Sigmoid colon (tissue), 7 donors: ENCODE measurements at places on chromosomes 12 and 14. TPM values are rescaled to one million over a fixed set of nuclear protein-coding genes. Genes with fewer than 3 reads are reported as not detected.

The GDF3 gene
- total RNA-seq: not detected

GRCh38 chr12:131643631-131644452 is 67.0 kb upstream of the SFSWAP start:
- DNase-seq: no peak

The ACOT6 gene
- not detected for total RNA-seq

- DNase-seq: no peak
Observed at GRCh38 chr14:59547310-59547709, 29.3 kb downstream of the CCDC175 start.

DNA sequence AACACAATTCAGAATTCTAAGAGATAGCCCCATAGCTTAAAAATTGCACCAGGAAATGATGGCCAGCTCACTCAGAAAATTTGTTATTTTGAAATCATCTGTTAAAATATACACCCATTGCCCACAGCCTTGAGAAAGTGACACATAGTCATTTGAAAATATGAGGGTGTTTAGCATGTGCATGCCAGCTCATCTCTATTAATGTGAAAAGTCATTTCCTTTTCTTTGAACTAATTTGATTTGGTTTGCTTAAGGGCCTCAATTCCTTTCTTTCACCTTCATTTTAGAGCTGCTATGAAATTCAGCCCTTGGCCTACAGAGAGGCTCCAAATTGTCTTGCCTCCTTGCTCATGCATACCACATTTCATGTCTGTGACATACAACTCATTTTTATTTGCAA is 241.4 kb downstream of the PHLDA1 start:
- DNase-seq: no peak

The LRRK2 gene
- total RNA-seq: 24.4 TPM

- peak; percentile 98 for DNase-seq
Observed at GRCh38 chr14:75277008-75277814, 1.4 kb upstream of the FOS start.

The ALKBH1 gene
- total RNA-seq: 10.2 TPM

DNA sequence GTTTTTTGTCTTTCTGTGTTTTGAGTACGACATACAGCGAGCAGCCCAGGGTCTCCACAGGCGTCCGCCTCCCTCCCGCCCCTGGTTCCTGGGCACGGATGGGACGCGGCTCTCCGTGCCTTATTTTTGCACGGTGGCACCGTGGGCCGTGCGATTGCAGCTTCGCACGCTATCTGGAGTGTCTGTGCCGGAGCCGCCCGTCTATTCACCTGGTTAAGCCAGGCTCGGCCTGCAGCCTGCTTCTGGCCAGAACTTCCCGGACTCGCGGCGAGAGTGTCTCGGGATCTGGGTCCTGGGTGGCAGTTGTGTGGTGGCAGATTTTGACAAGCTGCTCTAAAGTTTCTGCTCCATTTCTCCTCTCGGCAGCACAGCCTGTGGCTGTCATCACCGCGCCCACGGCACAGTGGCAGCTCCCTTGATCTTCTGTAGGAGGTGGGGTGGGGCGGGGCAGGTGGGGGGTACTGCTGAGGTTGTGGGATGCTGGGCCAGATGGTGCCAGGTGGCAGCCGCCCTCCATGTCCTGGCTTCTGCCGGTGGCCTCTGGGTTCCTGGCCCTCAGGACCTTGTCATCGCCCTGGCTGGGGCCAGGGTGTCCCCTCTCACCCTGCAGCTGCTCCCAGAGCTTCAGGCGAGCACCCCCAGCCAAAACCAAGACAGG is 2.9 kb downstream of the MMP17 start:
- DNase-seq: peak; percentile 66

The ADSS1 gene
- 2.0 TPM for total RNA-seq

DNA sequence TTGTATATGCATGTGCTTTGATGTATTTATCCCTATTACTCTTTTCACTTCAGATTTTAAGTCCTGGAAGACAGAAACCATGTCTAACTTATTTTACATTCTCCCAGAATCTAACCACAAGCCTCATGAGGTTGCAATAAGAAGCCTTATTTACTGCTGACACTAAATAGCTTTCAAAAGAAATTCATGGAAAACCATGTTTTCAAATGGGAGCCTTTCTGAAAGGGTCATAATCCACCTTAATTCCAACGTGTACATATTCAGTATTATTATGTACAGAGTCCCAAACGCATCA is 34.4 kb downstream of the CORO1C start:
- no peak for DNase-seq

The OAS2 gene
- total RNA-seq: 2.8 TPM

GRCh38 chr12:58725400-58726105 is 194.8 kb downstream of the LRIG3 start:
- DNase-seq: no peak

The METTL17 gene
- total RNA-seq: 83.1 TPM

- no peak for DNase-seq
Observed at GRCh38 chr14:37678916-37679315, 83.5 kb downstream of the TTC6 start.

The CLECL1 gene
- not detected for total RNA-seq

GRCh38 chr14:100339766-100340422 is 16.8 kb downstream of the SLC25A47 start:
- DNase-seq: no peak

GRCh38 chr12:88391556-88391955 is 188.7 kb downstream of the KITLG start:
- no peak for DNase-seq

DNA sequence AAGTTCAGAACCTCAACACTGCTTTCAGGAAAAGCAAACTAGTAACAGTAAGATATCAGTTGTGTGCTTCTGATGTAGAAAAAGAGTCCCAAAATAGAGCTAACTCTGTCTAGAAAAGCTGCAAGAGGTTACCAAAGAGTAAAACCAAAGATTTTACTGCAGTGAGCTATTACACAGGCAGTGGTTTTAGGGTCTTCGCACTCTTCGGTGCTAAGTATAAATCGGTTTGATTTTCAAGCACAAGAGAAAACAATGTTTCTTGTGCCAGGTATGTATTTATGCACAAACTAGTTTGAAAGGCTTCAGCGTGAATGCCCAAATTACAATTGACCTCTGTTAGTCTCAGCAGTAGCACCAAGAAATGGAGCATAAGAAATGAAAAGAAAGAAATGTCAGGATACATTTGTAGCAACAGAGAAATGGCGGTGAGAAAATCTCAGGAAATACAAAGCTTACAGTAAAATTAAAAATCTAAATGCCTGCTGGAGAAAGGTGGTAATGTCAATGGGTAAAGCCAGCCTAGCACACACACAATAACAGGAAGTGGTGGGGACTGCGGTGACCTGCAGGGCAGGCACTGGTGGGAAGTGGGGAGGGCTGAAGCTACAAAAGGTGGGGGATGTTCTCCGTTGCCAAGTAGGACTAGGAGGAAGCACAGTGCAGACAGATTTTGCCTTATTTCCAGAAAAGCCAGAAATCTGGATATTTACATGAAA is 18.0 kb upstream of the DYRK2 start:
- no peak for DNase-seq

DNA sequence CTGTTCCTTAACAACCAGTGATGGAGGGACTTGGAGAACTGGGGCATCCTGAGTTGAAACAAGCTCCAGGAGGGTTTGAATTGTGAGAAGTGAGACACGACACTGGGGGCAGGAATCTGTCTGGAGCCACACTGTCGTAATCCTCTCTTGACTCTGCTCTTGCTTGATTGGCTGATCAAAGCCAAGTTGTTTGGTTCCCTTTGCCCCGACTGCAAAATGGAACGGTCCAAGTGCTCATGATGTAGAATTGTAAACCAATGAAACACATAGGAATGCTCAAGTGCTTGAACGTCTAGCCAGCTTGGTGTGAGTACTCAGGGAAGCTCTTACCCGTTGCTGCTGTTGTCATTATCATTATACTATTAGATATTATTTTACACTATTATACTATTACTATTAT is 98.1 kb downstream of the TMEM132C start:
- no peak for DNase-seq

The MYH6 gene
- not detected for total RNA-seq

DNA sequence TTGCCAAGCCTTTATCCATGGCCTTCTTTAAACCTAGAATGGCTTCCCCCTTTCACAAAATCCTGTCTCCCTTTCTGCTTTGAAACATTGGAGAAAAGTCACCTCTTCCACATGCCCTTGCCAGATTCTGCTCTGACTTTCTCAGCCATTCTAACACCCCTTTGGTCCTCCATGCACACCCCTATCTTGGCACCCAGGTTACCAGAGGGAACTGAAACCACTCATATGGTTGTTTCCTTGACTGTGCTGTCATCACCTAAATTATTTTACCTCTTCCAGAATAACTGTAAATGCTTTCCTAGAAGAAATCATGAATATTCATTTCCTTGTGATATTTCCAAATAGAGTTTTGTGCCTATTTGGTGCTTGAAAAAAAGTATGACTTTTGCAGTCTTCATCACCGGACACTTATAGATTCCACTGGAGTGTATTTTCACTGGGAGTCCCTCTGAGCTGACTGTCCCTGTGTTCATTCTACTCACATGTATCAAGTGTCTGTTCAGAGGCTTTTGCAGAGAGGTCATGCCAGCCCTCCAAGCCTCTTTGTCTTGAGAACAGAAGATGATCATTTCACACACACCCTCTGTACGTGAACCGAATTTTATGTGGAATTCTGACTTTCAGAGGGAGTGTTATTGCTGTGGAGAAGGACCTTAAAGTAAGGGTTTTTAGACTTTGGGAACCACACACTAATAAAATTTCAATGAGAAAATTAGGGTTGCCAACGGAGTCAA is 74.1 kb downstream of the PLXNC1 start:
- no peak for DNase-seq

The CLEC12A gene
- 0.82 TPM for total RNA-seq

The LIN7A gene
- 6.9 TPM for total RNA-seq

DNA sequence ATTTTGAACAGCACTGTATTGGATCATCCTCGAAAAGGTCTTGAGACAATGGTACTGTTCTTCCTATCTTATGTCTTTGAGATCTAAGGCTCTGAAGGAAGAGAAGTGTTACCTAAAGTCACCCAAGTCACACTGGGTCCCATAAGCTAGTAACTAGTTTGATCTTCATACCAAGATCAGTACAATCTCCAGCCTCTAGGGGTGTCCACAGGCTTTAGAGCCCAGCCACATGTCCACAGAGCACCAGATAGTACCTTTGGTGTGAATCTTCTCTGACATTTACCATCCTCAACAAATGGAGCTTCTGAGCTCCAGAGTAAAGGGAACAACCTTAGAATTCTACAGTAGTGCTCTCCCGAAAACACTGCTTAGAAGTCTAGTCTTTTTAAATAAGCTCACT is 78.7 kb downstream of the KSR2 start:
- no peak for DNase-seq

The STAT6 gene
- 115 TPM for total RNA-seq
